ENCODE measurements at places on chromosomes 13 and 19.

- DNase-seq = no peak
These were observed 13.8 kb upstream of the ZNF724 start for GRCh38 chr19:23263870-23264590.

DNA sequence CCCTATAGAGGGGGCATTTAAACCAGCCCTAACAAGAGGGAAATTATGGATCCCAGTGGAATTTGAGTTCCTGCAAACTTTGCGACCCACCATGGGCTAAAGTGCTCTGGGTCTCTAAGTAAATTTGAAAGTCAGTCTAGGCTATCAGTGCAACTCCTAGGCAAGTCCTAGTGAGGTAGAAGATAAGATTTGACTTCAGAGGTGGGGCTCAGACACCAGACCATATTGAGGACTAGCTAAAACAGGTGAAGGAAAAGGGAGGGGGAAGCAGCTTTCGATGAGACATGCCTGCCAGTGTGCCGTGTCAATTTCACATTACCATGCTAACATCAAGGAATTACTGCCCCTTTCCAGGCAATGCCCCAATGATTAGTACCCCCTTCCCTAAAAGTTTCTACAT, 38.4 kb downstream of the CD320 start:
- no peak for DNase-seq

DNA sequence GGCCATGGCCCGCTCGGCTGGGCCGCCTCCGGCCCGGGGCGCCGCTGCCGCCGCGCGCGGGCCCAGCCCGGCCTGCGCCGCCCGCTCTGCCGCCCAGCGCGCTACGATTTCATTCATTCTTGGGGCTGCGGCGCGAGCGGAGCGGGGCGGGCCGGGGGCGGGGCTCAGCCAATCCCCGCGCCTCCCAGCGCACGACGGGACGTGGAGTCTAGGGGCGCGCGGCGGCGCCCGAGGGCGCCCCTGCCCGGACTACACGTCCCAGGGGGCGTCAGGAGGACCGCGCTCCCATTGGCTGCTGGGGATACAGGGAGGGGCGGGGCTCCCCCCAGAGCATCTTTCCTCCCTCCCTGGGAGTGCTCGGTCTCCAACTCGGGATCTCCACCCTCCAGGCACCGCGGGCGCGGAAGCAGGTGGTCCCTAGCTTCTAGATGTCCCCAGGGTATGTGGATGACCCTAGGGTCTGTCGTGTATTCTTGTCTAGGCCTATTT, 5.6 kb upstream of the DPF1 start:
- peak; percentile 43 for DNase-seq

DNA sequence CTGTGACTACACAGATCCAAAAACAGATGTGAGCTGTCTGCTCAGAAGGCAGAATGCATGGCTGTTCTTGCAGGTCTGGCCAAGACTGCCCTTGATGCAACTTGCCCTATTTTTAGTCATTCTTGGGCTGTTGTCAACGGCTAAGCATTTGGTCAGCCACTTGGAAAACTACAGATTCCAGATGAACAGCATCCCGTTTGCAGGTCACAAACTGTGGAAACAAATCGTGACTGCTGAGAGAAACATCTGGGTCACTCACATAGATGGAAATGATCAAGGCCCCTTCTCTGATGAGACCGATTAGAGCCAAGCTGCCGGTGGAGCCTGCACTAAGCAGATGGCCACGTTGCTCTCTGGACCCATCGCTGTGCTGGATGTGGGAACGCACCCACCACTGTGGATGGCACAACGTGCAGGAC, 15.4 kb upstream of the METTL21C start:
- no peak for DNase-seq

DNA sequence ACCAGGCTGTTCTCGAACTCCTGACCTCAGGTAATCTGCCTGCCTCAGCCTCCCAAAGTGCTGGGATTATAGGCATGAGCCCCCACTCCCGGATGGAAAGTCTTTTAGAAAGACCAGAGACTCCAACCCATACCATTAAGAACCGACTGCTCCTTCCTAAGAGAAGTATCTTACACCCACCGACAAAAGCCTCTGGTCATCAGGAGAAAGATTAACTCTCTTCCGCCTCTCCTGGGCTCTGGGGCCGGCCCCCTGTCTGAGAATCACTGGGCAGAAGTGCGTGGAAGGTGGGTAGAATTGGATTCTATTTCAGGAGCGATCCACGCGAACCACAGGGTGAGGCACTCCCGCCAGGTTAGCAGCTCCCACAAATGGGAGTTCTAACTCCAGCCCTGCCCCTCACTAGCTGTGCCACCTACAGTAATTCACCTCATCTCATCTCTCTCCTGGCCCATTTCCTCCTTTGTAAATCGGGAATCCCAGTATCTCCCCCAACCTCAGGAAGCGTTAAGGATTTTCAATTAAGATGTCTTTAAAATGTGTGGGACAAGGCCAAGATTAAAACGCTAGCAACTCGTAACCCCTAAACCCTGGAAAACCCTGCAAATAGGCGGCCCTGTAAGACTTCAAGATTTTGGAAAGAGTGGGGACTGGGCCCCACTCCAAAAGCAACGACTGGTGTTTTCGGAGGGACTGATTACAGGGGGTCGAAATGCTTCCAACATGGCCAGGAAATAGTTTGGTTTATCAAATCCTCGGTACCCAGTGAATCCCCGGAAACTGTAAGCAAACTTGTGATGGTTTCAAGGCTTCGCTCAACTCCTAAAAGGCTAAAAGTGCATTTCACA, 1.3 kb downstream of the HNRNPL start:
- DNase-seq = no peak

GRCh38 chr13:85631801-85632200, 167.4 kb downstream of the SLITRK6 start:
- DNase-seq = no peak

DNA sequence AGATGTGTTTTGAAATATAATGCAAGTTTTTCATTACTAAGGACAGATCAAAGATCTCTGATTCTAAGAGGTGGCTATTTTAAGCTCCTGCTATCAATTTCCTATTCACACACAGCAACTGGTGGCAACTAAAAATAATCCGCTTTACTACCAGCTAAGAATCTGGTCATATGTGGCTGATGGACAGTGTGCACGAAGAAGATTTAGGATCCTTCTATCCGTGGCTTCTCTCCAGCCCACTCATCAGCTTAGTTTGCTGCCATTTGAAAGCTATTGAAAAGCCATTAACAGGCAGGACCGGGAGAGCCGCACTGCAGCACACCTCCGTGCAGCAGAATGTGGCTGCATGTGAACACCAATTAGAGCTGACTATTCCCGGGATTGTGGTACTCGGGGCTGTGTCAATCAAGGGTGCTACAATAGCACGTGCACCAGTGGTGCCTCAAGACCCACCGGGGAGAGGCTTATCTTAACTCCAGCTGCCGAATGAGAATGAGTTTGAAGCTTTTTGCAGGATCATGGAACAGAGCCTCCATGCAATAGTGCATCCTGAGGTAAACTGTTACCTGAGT, at the start of gene MYO16:
Gene MYO16 (plus strand): TSS at position 431 of the 572 bp plus-strand sequence. CDS start 234 bp downstream, outside the sequence.
- DNase-seq = no peak

GRCh38 chr13:36820222-36820621, 1.2 kb downstream of the RFXAP start:
- DNase-seq = no peak

Measured in stimulated activated CD4-positive, alpha-beta T cell treated with anti-CD3 and anti-CD28 coated beads, TNF-alpha, amount 100 ng/mL, for 1 hour (primary cell).